ENCODE measurements at places on chromosomes 7 and 10. TPM values are rescaled to one million over a fixed set of nuclear protein-coding genes. Genes with fewer than 3 reads are reported as not detected.

Gene TRIM73
- 2.4 TPM for total RNA-seq

GRCh38 chr7:34277016-34277802, 371.9 kb downstream of the BMPER start:
- DNase-seq: no peak

Gene HYAL4
- not detected for total RNA-seq

Gene LHPP
- 16.5 TPM for total RNA-seq

- DNase-seq: no peak
Observed at GRCh38 chr7:104272767-104273384, 55.5 kb upstream of the LHFPL3 start.

Measured in upper lobe of left lung (tissue), 6 donors.